Activated naive CD4-positive, alpha-beta T cell (primary cell): ENCODE measurements at places on chromosomes 12 and 14.

DNA sequence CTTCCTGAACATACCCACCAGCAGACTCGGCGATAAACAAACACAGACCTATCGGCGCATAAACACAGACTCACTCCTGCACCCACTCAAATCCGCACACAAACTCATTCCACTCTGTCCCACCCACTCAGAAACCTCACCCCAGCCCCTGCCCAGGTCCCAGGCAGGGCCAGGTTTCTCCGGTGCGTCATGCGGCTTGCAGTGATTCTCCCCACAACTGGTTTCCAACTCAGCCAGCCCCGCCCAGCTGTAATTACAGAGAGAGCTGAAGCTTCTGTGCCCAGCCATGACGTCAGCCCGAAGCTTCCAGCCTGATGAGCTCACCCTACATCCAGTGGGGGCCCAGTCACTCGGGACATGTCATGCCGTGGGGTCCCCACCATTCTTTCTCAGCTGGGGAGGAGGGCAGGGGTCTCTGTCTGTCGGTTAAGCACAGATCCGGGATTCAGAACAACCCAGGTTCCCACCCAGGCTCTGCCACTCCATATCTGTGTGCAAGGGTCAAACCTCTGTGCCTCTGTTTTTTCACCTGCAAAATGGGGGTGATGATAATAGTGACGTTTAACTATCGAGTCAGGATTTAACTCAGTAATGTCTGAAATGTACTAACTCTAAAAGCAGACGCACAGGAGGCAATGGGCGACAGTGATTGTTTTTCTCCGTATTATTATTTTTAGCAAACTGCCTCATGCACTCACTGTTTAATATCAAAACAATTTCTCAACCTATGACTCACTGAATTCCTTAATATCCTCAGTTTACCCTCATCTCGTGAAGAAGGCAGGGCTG is 2.3 kb upstream of the HSPB8 start:
- no peak for DNase-seq

- DNase-seq: no peak
Measured at GRCh38 chr12:50537538-50537919, 32.7 kb downstream of the DIP2B start.

DNA sequence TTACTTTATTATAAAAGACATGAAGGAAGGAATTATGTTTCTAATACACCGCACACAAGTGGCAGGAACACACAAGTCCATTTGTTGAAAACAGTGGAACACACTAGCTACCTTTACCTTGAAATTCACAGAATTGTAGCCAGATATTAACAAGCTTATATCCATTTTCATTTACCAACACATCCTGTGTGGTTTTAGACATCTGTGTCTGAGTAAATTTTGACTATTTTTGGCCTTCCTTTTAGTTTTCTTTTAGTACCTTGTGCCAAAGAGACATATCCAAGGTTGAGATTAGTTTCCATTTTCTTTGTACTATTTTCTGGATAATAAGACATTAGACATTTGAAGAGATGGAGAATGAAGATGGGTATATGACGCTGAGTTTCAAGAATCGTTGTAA is at the start of gene KLRF2:
Gene KLRF2 (plus strand): TSS at position 244 of the 400 bp plus-strand sequence. CDS start 107 bp downstream, at position 351.
- no peak for DNase-seq

GRCh38 chr12:67545298-67545697 is 103.2 kb upstream of the DYRK2 start:
- DNase-seq: no peak

GRCh38 chr14:21072781-21073339 is 2.8 kb downstream of the ARHGEF40 start:
- DNase-seq: no peak
